Activated T-cell treated with anti-CD3 and anti-CD28 coated beads for 1 hour (primary cell): ENCODE measurements at places on chromosomes 4 and X.

DNA sequence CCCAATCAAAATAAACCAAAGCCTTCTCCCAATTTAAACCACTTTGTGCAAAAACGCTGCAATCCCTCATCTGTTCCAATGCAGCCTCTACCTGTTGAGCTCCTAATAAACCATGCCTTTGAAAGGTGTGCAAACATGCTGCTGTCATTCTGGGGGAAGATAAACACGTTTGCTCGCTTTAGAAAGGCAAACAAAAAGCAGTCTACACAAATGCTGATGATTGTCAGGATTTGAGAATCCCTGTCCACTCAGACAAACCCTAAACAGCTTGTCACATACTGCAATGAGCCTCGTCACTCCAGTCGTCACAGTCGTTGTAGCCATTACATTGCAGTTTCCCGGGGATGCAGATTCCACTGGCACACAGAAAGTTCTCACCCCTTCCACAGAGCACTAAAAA, 145.2 kb downstream of the CORIN start:
- no peak for DNase-seq

DNA sequence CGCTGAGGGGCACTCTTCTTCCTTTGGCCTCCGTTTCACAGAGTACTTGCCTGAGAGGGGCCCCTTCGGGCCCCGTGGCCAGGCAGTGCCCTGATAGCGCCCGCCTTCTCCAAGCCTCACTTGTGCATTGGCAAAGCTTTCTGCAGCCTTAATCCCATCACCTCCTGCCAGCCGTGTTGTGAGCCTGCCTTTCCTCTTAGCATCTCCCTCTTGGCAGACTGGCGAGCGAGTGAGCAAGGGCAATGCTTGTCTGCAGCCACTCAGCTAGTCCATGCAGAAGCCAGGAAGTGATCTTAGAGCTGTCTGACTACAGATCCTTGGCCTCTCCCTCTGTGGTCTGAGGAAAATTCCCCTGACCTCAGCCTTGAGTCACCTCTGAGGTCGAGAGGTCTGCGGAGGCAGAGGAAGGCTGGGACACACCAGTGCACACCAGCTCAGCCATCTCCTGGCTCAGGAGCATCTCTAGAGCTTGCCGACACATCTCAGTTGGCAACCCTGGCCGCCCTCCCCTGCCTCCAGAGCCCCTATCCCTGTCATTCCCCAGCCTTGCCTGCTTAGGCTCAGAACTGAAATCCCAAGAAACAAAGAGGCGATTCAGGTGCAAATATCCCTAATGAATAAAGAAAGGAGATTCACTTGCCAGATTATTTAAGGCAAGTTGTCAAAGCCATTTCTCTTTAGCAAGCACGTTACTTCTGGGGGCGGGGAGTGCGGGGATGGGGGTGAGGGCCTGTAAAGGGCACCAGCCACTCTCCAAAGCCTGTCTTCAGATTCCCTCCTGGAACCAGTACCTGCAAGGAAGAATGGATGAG, 143.5 kb upstream of the MAMLD1 start:
- DNase-seq, result no peak

GRCh38 chr4:141174457-141174856, 41.2 kb upstream of the RNF150 start:
- DNase-seq, result no peak

GRCh38 chr4:170388255-170388654, 298.5 kb upstream of the AADAT start:
- DNase-seq, result no peak

- DNase-seq, result no peak
Measured at GRCh38 chrX:109918753-109919152, 84.2 kb upstream of the TMEM164 start.

GRCh38 chr4:169582706-169583105, 29.7 kb downstream of the NEK1 start:
- no peak for DNase-seq

GRCh38 chr4:107572281-107572680, 147.8 kb downstream of the PAPSS1 start:
- no peak for DNase-seq

DNA sequence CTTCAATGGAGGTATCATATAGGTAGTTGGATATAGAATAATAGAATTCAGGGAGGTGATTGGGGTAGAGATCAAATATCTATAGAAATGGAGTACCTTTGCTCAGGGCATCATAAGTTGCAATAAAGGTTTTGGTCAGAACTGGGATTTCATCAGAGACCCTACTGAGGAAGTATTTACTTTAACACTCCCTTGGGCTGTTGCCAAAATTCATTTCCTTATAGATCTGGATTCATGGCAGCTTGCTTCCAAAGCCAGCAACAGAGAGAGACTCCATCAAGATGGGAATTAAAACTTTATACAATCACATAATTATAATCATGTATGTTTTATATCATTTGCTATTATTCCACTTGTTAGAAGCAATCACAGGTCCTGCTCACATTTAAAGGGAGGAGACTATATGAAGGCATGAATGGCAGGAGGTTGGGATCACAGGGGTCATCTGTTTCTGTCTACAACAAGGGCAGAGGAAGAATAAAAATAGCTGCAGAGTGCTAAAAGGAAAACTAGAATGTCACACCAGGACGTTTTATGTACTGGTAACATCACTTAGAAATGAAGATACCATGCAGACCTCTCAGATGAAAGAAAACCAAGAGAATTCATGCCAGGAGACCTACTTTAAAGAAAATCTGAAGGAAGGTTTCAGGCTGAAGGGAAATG, 902.1 kb upstream of the LCORL start:
- no peak for DNase-seq

GRCh38 chrX:2370456-2370855, 130.3 kb downstream of the DHRSX start:
- no peak for DNase-seq

- DNase-seq, result no peak
Measured at GRCh38 chr4:4333265-4333706, 43.2 kb downstream of the ZBTB49 start.

- no peak for DNase-seq
Measured at GRCh38 chrX:15321447-15321846, 6.0 kb upstream of the ASB11 start.

DNA sequence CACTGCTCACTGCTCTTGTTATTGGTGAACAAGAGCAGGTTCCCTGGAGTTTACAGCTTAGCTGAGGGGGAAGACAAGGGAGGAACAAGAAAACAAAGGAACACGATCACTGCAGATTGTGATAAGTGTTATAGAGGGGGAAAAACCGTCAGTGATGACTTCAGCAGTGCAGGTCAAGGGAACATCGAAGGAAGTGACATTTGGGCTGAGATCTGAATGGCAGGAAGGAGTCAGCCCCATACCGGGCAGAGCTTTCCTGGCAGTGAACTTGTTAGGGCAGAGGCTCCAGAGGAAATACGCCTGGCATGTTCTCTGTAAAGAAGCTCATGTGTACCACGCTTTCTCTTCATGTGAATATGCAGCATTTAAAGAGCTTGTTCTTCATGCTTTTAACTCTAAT, 78.1 kb downstream of the LDB2 start:
- DNase-seq, result no peak

DNA sequence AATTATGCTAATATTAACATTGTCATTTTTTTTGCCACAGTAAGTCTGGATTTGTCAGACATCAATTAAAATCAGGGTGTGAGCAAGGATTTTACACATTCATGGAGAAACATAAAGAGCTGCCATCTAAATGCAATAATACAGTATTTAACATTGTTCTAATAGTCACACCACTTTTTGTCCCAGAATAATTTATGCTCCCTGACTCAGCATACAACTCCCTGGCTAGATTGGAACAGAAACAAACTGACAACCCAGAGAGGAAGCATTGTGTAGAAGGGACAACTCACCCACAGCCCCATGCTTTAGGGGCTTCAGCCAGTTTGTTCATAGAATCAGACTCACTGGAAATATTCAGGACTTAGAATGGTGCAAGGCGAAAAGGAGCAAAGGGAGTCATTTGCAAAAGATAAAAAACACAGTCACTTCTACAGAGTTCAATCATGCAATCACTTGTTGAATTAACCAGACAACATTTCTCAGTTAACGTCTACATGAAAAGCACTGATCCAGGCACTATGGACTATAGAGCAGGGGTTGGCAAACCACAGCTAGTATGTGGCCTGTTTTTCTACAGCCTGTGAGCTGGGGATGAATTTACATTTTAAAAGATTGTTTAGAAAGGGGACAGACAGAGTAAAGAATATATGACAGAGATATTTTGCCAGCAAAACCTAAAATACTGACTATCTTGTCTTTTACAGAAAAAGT, 26.4 kb upstream of the SEC24B start:
- no peak for DNase-seq

- DNase-seq, result no peak
Measured at GRCh38 chr4:61318431-61318830, 118.3 kb downstream of the ADGRL3 start.

GRCh38 chr4:128220286-128221235, 67.1 kb downstream of the PGRMC2 start:
- DNase-seq, result no peak

DNA sequence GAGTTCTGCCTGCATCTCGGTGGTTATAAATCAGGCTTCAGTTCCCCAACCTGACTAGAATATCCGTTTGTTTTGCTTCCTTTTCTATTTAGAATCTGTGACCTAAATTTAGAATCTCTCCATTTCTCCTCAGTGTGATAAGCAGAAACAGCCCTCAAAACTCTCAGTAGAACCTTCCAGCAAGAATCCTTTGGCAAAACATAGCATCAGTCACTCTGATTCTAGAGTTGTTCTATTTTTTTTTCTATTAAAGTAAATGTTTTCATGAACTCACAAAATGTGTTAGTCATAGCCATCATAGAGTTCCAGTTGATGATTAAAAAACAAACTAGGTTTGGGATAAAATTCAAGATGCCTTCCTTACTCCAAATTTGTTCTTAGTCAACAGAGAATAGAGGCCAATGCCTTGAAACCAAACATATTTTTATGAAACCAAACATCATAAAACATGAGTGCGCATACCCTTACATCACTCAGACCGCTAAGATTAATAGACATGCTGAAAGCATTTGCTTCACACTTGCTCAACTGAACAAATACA, 13.2 kb upstream of the C1QTNF7 start:
- DNase-seq, result no peak

DNA sequence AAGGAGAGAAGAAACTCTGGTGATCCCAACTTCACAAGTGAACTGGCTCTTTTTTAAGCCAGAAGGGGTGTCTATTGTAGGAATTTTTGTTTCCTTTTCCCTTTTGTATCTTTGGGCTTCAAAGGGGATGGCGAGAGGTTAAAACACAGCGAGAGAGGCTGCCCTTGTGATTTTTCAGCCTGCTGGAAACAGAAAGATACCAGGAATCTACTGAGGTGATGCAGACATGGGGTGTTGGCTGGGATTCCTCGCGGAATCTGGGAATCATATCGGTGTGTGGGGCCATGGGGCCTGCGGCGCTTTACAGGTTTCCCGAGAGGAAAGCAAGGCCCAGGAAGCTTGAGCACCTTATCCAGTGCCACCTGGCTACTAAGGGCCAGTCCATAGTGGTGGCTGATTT, 99.4 kb upstream of the STX18 start:
- DNase-seq, result no peak

- DNase-seq, result no peak
Measured at GRCh38 chr4:175773566-175773965, 38.5 kb downstream of the GPM6A start.

GRCh38 chrX:16587836-16588235, 62.1 kb upstream of the S100G start:
- no peak for DNase-seq

- DNase-seq, result no peak
Measured at GRCh38 chr4:152925851-152926250, 10.3 kb upstream of the FHDC1 start.

DNA sequence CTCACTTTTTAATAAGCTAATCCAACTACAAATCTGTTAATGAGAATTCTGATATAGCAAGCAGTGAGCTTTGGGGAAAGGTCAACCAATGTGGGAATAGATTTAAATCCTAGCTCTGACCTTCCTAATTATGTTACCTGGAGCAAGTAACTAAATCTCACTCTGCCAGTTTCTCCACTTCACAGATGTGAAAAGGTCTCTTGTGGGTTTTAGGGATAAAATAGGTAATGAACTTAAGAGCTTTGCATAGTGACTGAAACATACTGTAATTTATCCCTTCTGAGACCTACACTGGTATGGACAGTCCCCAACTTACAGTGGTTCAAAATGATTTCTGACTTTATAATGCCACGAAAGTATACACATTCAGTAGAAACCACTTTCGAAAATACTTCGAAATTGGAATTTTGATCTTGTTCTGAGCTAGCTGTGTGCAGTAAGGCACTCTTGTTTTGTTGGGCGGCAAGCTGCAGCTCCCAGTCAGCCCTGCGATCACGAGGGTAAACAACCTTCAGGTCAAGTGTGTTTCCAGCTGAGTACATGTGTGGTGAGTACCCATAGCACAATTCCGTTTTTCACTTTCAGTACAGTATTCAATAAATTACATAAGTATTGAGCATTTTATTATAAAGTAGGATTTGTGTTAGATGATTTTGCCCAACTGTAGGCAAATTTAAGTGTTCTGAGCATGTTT, 93.7 kb downstream of the ADGRL3 start:
- DNase-seq, result no peak

DNA sequence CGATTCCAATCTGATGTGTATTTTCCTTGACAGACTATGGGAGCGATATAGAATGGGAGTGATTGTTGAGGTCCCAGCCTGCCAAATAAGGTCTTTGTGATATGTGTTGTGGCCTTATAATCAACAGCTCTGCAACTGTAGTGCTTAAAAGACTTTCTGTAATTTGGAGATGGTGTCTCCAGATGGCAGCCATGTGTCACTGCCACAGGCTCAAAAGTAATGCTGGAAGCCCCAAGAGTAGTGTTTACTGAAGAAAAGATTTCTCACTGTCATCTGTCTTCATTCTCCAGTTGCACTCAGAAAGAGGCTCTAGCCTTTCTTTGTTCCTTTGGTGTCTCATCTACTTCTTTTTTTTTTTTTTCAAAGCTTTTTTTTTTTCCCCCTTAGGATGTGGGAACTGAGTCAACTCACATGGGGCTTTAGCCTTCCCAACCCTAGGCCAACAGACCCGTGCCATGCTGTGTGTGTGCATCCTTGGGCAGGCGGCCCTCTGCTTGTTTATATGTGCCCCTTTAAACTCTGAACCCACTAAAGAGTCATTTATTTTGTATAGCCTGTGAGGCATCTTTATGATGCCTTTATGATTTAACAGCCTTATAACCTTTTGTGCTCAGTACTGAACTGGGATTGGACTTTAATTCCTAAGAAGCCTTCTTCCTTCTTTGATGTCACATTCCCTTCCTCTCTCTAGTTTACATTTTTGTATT, 15.6 kb downstream of the SRPX2 start:
- no peak for DNase-seq

GRCh38 chr4:11431111-11431510, 2.4 kb upstream of the HS3ST1 start:
- no peak for DNase-seq

DNA sequence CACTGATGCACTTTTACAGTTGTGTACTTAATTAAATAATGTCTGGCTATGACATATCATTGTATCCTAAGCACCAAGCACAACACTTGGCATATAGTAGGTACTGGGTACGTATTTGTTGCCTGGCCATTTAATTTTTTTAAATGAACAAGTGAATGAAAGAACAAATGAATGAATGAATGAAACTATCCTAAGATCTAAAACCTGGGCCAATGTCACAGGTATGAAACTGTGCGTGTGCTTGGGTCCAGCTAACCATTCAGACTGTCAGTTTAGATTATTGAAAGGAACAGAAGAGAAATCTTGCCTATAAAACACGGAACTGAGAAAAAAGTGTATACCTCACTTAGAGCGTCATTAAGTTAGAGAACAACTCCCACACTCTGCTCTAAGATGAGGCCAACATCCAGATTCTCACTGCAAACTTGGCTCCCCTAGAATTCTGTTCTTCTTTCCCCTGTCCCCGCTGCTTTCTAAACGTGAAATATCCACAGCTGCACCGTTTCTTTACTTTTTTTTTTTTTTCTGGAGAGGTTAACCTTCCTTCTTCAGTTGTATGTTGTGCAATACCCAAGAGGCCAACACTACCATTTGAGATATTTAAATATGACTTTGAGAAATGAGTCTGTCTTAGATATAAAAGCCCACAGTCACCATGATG, 17.3 kb upstream of the SEL1L3 start:
- no peak for DNase-seq
